ENCODE measurements at places on chromosomes 16 and 17.

GRCh38 chr17:29140051-29140621 lies 40.1 kb downstream of the MYO18A start:
- peak; percentile 88 for DNase-seq

DNA sequence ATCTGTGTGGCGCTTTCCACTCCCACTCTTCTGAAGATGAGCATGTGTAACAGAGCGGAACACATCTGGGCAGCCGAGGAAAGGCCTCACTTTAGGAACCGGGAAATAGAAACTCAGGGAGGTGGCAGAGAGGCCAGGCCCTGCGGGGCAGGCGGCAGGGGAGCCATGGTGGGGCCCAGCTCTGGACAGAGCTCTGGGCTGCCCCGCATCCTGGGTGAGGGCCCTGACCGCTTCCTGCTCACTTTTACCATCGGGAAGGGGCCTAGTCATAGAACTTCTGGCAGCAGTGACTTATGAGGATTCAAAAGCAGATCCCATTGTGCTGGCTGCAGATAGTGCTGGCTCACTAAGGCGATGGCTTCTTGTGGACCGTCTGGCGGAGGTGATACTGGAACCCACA lies 22.6 kb downstream of the COX4I1 start:
- no peak for DNase-seq

GRCh38 chr16:21156767-21157467 lies 1.6 kb upstream of the LDAF1 start:
- DNase-seq: no peak

GRCh38 chr17:11216976-11217375 lies 24.0 kb upstream of the SHISA6 start:
- no peak for DNase-seq

DNA sequence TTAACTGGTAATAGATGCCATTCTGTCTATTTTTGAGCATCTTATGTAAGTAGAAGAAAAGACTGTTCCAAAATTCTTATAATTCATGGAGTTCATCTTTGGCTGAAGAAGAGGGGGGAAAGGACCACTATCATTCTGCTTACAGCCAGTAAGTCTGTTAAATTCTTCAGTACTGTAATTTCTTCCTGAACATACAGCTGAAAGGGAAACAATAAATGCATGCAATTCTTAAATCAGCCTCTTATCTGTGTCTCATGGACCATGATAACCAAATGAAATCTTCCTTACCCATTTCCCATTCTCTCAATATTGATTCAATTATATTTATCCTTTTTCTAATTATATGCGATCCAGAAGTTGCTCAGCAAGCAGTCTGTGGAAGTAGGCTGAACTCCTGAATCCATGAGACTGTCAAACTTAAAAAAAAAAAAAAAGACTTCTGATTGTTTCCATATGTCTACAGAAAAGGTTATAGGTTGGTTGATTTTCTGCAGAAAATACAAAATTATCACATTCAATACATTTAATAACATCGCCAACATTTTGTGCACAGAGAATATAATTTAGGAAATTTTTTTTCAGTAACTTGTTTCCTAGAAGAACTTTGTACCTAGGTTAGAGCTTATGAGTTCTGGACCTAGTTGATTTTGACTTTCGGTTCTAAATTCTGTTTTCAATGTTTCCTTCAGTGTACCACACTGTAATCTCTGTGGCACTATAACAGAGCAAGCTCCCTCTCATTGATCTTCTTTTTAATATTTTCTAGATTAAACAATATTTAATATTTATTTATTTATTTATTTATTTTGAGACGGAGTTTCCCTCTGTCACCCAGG lies 1.2 kb upstream of the ABCA9 start:
- DNase-seq: no peak

- no peak for DNase-seq
Observed at GRCh38 chr16:66933776-66934137, 445 bp downstream of the CIAO2B start.

DNA sequence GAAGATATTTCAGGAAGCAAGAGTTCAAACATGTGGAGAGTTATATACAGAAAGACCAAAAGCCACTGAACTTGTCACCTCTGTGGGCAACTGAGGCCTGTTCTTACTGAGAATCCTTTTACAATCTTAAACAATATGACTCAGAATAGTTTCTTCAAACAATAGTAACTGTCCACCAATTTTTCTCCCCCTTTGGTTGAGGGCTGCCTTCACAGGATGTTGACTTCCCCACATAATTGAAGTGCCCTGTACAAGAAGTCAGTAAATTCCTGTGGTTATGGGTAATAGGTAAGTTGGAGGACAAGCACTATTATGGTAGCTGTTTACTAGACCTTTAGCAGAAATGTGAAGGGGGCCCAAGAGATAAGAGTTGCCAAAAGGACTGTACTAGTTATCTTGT lies 215.8 kb downstream of the CDH8 start:
- no peak for DNase-seq

DNA sequence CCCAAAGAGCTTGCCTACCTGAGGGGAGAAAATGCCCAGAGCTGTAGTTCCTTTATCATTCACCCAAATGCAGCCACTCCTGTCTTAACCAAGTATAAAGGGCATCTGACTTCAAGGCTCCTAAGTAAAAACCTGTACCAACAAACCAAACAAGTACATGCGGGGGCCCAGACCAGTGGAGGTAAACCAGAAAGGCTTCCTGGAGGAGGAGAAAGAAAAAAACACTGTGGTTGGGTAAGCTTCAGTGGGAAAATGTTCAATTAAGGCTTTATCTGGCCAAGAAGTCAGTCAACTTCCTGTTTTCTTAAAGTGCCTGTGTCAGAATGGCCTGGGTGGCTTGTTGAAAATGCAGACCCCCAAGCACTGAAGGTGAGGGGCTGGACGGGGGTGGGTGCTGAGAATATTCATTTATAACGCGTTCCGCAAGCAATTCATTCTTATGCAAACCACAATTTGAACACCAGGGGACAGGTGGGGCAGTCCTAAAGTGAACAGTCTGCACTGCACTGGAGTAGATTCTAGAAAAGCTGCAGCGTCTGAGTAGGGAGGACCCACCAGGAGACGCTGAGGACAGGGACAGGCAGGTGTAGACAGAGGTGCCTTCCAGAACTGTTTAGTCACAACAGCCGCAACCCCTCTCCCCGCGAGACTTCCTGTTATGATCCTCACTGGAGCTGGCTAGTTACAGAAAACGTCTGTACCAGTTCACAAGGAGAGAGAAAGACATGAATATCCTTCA lies 467.1 kb downstream of the SOX9 start:
- no peak for DNase-seq

GRCh38 chr17:19405114-19405513 lies 5.9 kb upstream of the RNF112 start:
- DNase-seq: no peak

DNA sequence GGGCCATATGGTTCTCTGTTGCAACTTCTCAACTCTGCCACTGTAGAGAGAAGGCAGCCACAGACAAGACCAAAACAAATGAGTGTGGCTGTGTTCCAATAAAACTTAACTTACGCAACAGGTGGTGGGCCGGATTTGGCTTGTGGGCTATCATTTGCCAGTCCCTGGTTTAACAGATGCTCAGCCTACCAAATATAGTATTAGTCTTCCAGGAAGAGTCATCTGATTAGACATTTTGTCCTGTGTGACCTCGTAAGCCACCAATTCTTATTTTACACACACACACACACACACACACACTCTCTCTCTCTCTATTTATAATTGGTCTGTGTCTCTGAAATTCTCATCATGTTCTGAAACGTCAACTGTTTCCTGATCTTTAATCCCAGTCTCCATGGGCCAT lies 245.9 kb downstream of the XYLT1 start:
- DNase-seq: no peak

- no peak for DNase-seq
Observed at GRCh38 chr16:2883458-2883908, 468 bp downstream of the FLYWCH2 start.

- no peak for DNase-seq
Observed at GRCh38 chr16:50974438-50975036, 176.5 kb downstream of the SALL1 start.

DNA sequence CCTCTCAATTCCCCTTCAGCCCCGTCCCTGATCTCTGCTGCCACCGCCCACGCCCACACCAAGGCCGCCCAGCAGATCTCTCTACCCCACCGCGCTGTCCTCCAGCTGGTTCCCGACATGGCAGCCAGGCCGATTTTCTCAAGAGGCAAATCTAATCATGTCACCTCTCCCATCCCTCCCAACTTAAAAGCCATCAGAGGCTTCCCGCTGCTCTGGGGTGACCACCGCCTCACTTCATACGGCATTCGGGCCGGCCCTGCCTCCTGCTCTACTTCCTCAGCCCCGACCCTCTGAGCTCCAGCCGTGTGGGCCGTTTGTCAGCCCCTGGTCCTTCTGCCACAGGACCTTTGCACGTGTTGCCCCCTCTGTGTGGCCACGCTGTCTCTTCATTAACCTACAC lies 63.2 kb downstream of the RPH3AL start:
- no peak for DNase-seq

- DNase-seq: no peak
Observed at GRCh38 chr16:11073407-11073999, 129.1 kb downstream of the CLEC16A start.

- no peak for DNase-seq
Observed at GRCh38 chr17:80422981-80423380, 8.0 kb downstream of the ENDOV start.

DNA sequence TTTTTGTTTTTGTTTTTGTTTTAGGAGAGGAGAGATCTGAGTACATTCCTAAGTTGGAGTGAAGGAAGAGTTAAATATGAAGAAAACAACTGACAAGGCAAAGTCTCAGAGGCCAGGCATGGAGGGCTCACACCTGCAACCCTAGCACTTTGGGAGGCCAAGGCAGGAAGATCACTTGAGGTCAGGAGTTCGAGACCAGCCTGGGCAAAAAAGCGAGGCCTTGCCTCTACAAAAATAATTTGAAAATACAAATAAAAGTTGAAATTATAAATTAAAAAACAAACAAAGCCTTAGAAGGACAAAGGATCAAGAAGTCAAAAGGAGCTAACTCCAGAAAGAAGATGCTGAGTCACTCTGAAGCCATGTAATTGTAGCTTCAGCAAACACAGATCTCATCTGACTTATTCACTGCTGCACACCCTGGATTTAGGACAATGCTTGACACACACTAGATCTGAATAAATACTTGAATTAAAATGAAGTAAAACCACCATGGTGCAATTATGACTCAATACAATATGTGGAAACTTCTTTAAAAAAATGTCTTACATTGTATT lies 9.1 kb downstream of the CEP20 start:
- no peak for DNase-seq

- DNase-seq: no peak
Observed at GRCh38 chr17:76879254-76879653, 11.1 kb downstream of the MGAT5B start.

GRCh38 chr17:74736513-74737298 lies at the start of gene RAB37:
RAB37 (plus strand) TSS chr17:74737256; CDS start chr17:74737273, 17 bp downstream.
- peak; percentile 43 for DNase-seq

DNA sequence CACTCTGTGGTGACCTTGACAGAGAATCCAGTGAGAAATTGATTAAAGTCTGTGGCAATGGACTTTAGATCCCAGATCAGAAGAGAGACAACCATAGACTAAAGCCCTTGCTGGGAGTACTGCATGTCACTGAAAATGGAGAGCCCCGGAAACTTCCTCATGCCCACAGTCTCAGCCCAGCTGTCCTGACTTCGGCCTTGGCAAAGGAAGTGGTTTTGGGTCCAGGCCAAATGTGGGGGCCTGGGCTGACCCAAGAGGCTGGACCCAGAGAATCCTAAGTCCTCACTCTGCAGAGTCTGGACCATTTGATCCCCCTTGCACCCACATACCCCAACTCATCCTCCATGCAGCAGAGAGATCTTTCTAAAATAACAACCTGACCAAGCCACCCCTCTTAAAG lies 4.7 kb upstream of the BEAN1 start:
- DNase-seq: no peak

GRCh38 chr17:7323731-7324437 lies 5.3 kb downstream of the NEURL4 start:
- peak; percentile 47 for DNase-seq

- DNase-seq: no peak
Observed at GRCh38 chr17:4502466-4503154, 3.9 kb downstream of the SPNS2 start.

- no peak for DNase-seq
Observed at GRCh38 chr17:64107500-64108236, 22.3 kb downstream of the ERN1 start.

DNA sequence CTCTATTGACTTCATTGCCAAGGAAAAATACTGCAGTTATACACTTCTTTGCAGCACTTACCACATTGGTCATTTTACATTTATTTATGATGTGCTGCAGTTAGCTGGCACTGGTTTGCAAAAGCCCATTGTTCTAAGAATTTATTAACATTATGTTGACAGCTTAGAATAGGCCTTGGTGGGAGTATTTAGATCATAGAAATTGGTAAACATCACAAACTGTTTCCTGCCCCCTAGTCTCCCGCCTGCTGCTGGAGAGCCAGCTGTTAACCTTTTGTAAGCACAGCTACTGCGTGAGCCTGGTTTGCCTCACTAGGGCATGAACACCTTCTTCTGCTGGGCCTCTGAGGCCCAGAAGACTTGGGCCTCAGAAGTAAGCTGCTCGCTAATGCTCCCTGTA lies 651.4 kb upstream of the GOT2 start:
- no peak for DNase-seq

DNA sequence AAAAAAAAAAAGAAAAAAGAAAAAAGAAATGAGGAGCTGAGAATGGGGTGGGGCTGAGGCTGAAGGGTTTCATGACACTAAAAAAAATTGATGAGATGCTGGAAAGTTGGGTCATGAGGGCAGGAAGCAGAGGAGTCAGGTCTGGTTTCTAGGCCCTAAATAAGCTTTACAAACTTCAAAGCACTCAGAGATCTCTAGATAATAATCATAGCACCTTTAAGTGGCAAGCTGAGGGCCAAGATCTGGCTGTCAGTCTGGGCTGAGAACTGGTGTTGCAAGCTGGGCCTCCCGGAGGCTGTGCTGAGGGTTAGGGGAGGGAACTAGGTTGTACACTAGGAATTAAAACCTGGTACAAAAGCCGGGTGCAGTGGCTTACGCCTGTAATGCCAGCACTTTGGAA lies 6.4 kb downstream of the ZNF764 start:
- peak; percentile 70 for DNase-seq

DNA sequence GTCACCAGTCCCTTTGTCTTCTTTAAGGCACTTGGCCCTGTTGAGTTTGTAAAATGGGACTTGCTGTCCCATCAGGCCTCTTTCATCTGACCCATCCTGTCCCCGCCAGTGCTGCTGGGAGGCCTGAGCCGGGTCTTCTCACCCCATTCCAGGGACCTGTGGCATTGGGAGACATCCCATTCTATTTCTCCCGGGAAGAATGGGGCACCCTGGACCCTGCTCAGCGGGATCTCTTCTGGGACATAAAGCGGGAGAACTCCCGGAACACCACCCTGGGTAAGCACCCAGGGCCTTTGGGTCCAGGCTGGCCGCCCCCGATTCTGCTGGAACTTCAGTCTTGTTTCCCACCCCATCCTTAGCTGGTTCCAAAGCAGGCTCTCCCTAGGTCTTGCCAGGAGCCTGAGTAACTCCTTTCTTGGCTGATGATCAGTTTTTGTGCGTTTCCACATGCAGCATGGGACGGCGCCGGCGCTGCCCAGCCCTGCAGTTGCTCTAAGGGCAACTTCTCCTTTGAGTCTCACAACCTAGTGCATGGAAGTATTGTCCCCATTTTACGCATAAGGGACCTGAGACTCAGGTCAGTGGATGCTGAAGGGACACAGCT lies 4.1 kb downstream of the ZNF213 start:
- DNase-seq: no peak

Measured in T-helper 1 cell (primary cell).